ENCODE measurements at places on chromosomes 7 and 10.

DNA sequence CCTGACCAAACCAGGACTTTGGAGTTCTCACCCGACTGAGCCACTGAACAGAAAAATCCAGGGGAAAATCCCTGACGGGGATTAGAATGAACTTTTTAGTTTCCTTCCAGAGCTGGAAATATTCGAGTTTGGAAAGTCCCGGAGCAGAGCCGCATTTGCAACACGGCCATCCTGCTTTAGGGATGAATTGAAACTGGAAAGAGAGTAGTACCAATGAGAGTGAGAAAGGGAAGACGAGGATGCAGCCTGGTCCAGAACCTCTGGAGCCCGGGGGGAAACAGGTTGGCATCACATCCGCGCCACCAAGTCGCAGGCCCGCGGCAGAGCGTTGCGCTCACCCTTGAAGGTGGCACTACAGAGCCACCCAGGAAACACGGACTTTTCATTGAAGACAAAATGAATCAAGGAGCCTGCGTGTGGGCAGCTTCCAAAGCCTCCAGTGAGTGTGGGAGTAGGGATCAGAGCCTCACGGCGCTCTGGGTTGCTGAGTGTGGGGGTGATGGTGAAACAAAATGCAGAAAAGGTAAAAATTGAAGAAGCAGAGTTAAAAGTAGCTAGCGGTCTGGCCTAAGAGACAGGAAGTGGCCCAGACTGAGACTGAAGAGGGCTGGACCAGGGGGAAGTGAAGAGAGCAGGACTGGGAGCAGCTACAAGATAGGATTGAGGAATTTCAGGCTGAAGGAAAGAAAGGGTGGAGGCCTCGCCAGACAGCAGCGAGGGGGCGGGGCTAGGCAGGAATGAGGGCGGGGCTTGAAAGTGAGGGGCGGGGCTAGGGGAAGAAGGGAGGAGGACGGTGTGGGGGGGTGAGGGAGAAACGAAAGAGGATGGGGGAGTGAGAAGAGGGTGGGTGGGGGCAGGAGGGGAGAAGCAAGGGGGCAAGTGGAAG lies 1.8 kb downstream of the SMURF1 start:
- peak; percentile 55 for DNase-seq

GRCh38 chr10:7881119-7881518 lies 62.8 kb downstream of the TAF3 start:
- no peak for DNase-seq

DNA sequence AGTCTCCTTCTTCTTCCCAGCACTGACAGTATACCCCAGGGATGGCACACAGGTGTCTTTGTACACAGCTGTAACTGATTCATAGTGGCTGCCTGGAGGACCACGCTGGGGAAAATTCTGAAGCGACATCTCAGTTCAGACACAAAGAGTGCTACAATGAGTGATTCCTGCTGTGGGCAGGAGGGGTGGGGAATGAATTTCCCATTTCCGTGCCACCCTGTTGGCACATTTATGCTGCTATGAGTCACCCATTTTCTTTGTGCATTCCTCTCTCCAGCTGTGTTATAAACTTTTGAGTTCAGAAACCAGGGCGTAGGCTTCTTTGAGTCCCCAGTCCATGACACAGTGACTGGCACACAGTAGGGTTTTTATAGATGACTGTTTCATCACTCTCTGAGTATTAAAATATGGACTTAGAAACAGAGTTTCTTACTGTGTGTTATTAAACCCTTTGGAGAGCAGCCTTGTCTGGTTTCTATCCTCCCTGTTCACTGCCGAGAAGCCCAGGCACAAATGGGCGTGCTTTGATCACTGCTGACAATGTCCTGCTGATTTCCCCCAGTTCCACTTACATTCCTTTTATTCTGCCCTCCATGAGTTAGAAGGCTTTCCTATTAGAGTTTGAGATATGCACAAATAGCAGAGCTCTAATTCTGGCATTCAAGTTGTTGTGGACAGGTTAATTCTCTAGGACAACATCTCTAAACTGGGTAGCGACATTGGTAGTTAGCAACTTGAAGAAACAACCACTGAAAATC lies 24.0 kb upstream of the NPS start:
- no peak for DNase-seq

GRCh38 chr7:157561816-157562410 lies 225.1 kb downstream of the DNAJB6 start:
- no peak for DNase-seq

DNA sequence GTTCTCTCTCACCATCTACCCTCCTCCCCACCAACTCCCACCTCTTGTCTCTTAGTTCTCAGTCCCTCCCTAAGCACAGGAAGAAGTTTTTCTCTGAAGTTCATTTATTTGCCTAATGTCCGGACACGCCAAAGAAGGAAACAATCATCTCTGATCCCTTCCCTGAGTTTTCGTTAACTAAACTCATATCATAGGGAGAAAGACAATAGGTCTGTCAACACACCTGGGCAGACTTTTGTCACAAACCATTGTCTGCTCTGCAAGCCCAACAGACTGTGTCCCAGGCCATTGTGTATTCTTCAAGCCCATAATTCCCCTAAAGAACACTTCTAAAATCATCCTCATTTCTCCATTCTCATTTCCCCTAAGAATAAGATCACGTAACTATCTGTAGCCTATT lies 691.0 kb upstream of the MBL2 start:
- DNase-seq, result no peak

DNA sequence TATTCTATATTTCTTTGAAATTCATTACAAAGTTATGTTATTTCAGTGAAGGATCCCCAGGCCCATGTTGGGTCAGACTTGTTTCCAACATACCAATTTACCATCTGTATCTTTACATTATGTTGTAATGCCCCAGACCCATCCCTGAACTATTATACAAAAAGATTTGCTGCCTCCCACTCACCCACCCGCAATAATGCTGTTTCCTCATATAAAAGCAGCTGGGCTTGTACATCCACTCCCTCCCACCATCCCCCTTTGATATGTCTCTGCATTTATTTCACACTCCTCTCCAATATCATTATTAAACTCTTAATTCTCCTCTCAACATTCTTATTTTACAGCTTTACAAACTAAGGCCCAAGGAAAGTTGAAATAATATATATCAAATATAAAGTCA lies 153.7 kb downstream of the DOCK4 start:
- DNase-seq, result no peak

GRCh38 chr7:151460474-151460855 lies 20.5 kb upstream of the CRYGN start:
- no peak for DNase-seq

- DNase-seq, result no peak
Observed at GRCh38 chr7:154843670-154844237, 159.2 kb downstream of the PAXIP1 start.

- no peak for DNase-seq
Observed at GRCh38 chr7:140769852-140770251, 73.3 kb downstream of the NDUFB2 start.

DNA sequence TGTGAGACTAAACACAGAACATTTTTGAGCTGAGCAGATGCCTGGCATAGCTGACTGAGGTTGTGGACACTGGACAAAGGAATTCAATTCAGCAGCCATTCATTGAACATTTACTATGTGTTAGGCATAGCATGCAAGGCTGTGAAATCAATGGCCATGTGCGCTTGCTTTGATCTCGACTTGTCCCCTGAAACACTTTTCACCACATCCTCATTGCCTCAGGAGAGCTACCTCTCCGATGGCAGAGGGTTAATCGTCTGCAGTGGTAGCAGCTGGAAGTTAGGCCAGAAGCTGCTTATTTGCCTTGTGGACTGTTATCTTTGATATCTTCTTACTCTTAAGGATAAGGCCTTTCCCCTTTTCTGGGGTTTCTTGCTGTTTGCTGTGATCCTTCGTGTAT lies 297.8 kb downstream of the AUTS2 start:
- DNase-seq, result no peak

GRCh38 chr7:17255926-17256325 lies 42.5 kb upstream of the AHR start:
- DNase-seq, result no peak

- no peak for DNase-seq
Observed at GRCh38 chr10:124477614-124478363, 16.2 kb downstream of the LHPP start.

GRCh38 chr10:11170993-11171851 lies 153.6 kb downstream of the CELF2 start:
- DNase-seq, result no peak

DNA sequence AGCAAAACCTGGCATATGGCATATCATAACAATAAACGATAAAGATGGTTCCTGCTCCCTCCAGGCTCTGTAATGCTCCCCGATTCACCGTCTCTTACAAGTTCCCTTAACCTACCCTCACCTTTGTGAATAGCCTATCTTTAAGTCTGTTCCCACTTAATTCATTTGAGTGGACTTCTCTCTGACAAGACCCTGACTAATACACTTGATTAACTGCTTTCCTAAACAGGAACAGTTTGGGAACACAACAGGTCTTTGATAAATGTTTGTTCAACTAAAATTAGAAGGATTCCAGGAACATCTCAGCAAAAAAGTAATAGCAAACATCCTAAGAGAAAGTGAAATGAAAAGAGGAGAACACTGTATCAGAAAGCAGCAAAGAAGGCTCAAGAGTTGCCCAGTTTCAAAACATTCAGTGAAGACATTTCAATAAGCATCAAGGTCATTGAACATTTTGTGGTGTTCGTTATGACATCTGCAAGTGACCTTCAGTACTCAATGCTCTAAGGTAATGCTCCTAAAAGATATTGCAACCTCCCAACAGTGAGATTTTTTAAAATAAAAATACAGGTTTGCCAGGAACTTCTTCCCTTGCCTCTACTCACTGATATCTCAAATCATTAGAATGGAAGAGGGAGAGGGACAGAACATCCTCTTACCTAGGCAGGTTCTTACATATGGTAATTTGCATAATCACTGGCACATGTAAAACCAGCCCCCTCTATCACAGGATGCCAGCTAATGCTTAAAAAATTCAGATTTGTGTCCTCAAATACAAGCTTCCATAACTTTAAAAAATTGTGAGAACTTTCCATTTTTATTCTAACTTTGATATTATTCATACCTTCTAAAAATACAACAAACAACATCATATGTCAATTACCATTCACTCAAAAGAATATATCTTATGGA lies 11.4 kb upstream of the ARHGAP12 start:
- no peak for DNase-seq

GRCh38 chr7:140635816-140636215 lies 4.8 kb downstream of the DENND2A start:
- DNase-seq, result no peak

DNA sequence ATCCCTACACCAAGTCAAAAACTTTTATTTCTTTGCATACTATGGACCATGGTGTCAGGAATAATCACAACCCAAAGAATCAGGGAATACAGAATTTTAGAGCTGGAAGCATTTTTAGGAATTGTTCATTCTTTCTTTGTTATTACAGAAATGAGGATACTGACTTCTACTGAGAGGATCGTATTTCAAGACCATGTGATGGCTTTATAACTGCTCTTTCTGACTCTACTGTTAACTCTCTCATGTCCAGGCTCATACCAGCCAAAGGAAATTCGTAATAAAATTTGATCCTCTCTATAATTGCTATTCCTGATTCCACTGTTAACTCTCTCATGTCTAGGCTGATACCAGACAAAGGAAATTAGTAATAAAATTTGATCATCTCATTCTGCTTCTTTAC lies 1050.9 kb upstream of the C7orf33 start:
- DNase-seq, result no peak

DNA sequence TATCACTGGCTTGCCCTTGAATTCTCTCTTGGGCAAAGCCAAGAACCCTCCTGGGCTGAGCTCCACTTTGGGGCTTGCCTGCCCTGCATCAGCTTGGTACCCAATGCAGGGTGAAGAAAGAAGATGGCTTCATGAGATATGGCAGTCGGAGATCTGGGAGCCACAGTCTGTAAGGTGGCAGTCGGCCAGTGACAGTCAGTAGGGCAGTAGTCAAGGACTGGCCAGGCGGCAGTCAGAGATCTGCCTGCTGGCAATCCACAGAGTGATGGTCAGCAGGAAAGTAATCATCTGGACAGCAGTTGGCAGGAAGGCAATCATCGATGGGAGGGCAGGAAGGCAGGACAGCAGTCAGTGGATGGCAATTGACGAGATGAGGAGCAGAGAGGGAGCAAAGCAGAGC lies 32.6 kb upstream of the CNNM1 start:
- DNase-seq, result no peak

DNA sequence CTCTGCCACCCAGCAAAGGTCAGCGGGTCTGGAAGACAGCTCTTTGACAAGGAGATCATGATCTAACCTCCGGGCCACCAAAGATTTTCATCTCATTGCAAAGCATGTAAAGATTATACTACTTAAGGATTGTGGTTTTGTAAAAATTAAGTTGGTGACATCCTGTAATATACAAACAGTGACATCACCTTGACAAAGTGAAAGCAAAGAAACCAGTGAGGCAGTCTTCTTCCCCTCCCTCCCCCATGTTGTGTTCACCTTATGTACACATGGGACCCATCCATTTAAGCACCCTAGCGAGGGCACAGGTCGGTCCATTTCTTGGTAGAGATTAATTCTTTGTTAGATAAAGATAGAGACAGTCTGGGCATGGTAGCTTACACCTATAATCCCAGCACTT lies 3.9 kb downstream of the MDH2 start:
- no peak for DNase-seq

- DNase-seq, result peak; percentile 71
Observed at GRCh38 chr10:110008518-110009339, 945 bp downstream of the ADD3 start.

DNA sequence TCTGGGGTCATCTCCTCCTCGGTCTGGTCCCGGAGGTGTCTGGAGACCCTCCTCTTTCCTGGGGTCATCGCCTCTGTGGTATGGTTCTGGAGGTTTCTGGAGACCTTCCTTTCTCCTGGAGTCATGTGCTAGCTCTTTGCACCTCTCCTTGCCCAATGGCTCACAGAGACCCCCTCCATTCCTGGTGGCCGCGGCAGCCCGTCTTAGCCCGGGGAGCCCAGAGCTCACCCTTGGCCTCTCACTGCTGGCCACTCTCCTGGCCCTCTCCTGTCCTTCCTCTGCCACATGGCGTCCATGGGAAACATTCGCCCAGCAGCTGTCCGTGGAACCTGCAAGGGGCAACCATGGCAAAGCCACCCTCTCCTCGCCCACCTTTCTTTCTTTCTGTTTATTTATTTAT lies 20.2 kb upstream of the FOXL3 start:
- DNase-seq, result no peak

DNA sequence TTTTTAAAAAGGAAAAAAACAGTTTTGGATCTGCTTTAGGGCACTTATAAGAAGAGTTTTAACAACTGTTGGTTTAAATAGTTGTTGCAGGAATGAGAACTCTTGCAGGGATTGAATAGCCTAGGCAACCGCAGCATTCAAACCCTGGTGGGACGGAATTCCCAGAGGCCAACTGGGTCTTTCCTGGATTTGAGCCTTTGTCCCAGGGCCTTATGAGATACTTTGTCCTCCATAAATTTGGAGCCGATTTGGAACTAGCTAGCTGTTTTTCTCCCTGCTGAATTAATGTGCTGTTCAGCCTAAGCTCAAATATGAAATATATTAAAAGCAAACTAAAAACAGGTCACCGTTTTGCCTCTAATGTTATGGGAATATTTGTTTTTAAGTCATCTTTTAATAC lies 109.6 kb downstream of the LRMDA start:
- DNase-seq, result no peak

- no peak for DNase-seq
Observed at GRCh38 chr7:78437118-78437517, 638.5 kb downstream of the PHTF2 start.

All from left colon (tissue), 2 donors.